ENCODE measurements at places on chromosomes 1 and 21.
A peak's percentile ranks its signal among the peaks of the same experiment; 100 is the strongest.

GRCh38 chr21:36792505-36792967 lies 93.6 kb downstream of the SIM2 start:
- DNase-seq: peak; percentile 60

GRCh38 chr1:116340506-116341231 lies 32.4 kb upstream of the ATP1A1 start:
- DNase-seq: no peak

DNA sequence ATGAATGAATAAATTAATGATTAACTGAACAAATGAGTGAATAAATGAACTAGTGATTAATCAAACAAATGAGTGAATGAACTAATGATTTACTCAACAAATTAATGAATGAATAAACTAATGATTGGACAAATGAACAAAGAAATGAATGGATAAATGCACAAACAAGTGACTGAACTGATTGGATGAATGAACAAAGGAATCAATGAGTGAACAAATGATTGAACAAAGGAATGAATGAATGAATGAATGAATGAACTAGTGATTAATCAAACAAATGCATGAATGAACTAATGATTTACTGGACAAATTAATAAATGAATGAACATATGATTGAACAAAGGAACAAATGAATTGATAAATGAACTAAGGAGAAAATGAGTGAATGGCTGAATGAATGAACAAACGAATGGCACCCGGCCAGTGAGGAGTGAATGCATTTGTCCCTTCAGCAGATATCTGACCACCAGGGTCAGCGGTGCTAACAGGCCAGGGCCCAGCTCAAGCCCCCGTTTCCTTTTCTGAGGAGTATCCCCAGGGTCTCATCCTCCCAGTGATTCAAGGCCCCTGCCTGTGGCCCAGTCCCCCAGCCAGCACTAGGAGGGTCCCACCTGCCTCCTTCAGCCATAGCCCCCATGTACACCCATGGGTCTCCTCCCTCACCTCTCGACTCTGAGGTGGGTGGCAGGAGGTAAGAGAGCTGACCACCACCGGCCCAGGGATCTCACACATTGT lies 49.9 kb downstream of the WNT9A start:
- no peak for DNase-seq

- DNase-seq: no peak
Observed at GRCh38 chr1:10705953-10706352, 90.5 kb downstream of the CASZ1 start.

GRCh38 chr1:210185063-210185462 lies 47.5 kb upstream of the SERTAD4 start:
- DNase-seq: no peak

DNA sequence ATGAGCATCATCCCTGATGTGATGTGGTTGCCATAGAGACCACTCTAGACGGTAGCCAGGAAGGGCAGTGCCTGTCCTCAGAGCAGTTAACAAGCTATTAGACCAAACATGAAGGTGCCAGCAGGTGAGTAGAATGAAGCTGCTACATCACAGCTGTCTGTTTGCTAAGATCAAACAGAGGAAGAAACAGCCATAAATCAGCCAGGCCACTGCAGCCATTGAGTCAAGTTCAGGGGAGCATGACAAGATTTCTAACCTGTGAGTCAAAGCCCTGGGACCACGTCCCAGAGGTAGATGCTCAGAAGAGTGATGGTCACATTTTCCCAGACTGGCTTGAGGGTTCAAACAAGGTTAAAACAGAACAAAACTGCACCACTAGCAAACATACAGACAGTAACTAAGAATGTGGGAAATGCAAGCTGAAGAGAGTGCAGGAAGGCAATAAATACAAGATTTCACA lies 450.6 kb upstream of the DAB1 start:
- no peak for DNase-seq

DNA sequence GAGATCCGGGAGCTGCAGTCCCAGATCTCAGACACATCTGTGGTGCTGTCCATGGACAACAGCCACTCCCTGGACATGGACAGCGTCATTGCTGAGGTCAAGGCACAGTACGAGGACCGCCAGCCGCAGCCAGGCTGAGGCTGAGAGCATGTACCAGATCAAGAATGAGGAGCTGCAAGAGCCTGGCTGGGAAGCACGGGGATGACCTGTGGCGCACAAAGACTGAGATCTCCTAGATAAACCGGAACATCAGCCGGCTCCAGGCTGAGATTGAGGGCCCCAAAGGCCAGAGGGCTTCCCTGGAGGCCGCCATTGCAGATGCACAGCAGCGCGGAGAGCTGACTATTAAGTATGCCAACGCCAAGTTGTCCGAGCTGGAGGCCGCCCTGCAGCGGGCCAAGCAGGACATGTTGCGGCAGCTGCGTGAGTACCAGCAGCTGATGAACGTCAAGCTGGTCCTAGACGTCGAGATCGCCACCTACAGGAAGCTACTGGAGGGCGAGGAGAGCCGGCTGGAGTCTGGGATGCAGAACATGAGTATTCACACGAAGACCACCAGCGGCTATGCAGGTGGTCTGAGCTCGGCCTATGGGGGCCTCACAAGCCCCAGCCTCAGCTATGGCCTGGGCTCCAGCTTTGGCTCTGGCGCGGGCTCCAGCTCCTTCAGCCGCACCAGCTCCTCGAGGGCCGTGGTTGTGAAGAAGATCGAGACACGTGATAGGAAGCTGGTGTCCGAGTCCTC lies 25.5 kb downstream of the ETV3L start:
- DNase-seq: no peak

- DNase-seq: no peak
Observed at GRCh38 chr1:231558708-231559185, 30.3 kb downstream of the TSNAX start.

GRCh38 chr21:21366277-21366676 lies 368.1 kb downstream of the NCAM2 start:
- DNase-seq: no peak

DNA sequence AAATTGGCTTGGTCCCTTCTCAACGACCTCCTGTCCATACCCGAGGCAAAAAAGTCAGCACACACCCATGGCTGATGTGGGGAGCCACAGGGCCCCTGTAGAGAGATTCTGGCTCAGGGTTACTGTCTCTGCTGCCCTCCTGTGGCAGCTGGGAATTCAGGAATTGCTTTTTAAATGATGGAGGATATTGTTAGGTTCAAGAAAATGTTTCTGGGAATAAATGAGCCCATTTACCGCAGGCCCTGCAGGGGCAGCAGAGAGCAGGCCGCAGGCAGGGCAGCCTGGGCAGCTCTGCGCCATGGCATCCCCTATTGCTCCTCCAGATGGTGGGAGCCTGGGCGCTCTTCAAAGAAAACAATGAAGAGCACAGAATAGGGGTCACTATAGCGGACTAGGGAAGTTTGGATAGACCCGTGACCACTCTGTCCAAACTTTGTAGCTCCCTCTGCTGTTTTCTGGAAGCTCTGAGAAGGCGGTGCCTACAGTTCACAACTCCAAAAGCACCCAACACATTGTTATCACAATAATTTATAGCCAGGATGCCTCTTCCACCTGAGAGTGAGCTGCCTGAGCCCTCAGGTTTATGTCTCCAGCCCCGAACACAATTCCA lies 201.1 kb downstream of the BACH1 start:
- DNase-seq: no peak

GRCh38 chr1:46991083-46991923 lies 32.2 kb upstream of the CYP4X1 start:
- no peak for DNase-seq

DNA sequence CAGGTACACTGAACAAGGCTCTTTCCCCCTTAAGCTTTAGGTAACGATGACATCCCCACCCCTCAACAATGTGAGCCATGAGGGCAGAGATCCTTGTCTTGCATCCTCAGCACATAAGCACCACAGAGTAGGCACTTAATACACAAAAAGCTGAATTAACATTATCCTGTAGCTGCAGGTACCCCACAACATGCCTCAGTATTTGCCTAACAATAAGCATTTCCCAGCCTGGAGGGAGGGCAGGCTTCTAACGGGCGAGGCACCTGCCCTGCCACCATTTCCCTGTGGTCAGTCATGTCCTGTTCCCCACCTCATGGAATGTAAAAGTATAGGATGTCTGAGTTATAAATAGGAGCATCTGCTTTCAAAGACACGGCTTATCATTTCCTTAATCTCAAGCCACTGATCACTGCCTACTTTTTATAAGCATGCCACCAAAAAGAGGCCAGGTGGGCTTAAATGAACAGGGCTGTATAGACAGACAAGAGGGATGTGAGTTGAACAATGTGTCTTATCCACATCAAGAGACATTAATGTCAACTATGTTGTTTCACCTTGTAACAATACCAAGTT lies 3.4 kb downstream of the CAPZB start:
- no peak for DNase-seq

DNA sequence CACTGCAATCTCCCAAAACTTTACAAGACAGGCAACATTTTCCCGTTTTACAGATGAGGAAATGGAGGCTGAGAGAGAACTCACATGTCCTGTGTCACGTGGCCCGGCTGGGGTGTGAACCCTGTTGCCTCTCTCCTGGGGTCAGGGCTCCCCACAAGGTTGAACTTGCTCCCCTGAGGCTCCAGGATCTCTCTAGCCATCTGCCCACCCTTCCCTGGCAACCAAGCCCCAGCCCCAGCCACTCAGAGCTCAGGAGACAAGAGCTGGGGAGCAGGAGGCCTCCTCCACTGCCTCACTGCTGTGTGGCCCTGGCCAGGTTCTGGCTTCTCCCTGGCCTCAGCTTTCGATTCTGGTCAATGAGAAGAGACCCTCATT lies 11.8 kb downstream of the LAPTM5 start:
- DNase-seq: no peak

DNA sequence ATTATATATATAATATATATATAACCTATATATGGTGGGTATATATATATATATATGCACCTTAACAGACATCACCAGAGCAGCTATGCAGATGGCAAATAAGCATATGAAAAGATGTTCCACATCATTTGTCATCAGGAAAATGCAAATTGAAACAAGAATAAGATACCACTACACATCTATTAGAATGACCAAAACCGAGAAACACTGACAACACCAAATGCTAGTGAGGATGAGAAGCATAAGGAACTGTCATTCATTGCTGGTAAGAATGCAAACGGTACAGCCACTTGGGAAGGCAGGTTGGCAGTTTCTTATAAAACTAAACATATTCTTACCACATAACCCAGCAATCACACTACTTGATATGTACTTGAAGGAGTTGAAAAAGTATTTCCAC lies 219.8 kb upstream of the PRMT6 start:
- DNase-seq: no peak

- DNase-seq: no peak
Observed at GRCh38 chr1:22916471-22916820, 56.2 kb downstream of the LACTBL1 start.

DNA sequence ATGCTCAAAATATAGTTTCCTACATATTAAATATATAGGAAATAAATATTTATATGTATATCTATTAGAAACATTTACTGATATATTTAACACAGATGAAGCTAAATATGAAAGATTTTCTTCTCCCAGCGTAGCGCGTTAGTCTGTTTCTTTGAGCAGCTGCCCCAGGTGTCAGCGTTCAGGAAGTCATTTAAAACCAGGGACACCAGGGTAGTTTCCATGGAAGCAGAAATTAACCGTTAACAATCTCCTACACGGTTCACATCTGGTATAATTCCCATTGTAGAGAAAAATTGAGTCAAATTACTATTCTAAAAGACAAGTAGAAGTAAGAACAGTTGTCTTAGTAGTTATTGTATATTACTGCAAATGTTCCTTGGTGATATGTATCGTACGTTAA lies 1443.7 kb downstream of the MRPL39 start:
- DNase-seq: no peak

GRCh38 chr1:93256433-93256832 lies 75.9 kb downstream of the CCDC18 start:
- DNase-seq: no peak

DNA sequence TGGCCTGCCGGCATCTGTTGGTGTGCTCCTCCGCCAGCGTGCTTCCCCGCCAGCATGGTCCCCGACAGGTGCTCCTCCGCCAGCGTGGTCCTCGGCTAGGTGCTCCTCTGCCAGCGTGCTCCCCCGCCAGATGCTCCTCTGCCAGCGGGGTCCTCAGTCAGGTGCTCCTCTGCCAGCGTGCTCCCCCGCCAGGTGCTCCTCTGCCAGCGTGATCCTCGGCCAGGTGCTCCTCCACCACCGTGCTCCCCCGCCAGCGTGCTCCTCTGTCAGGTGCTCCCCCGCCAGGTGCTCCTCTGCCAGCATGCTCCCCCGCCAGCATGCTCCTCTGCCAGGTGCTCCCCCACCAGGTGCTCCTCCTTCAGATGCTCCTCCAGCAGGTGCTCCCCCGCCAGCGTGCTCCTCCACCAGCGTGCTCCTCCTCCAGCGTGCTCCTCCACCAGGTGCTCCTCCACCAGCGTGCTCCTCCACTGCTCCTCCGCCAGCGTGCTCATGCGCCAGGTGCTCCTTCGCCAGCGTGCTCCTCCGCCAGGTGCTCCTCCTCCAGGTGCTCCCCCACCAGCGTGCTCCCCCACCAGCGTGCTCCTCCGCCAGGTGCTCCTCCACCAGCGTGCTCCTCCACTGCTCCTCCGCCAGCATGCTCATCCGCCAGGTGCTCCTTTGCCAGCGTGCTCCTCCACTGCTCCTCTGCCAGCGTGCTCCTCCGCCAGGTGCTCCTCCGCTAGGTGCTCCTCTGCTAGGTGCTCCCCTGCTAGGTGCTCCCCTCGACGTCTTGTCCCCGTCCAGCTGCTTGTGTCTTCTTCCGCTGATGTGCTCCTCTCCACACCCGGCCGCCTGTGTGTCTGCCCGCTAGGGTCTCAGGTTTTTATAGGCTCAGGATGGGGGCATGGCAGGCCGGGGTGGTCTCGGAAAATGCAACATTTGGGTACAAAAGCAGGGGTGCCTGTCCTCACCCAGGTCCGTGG lies 223.0 kb downstream of the NRIP1 start:
- no peak for DNase-seq

DNA sequence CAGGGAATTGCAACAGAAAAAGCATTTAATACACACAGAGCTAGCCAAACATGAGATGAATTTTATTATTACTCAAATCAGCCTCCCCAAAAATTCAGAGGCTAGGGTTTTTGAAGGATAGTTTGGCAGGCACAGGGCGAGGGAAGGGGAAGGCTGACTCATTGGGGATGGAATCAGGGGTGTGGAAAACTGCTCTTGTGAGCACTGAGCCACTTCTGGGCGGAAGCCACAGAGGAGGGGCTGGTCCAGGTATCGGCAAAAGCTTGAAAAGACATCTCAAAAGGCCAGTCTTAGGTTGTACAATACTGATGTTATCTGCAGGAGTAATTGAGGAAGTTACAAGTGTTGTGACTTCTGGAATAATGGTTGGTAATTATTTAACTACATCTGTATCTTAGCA lies 109.4 kb downstream of the TLR5 start:
- DNase-seq: no peak

DNA sequence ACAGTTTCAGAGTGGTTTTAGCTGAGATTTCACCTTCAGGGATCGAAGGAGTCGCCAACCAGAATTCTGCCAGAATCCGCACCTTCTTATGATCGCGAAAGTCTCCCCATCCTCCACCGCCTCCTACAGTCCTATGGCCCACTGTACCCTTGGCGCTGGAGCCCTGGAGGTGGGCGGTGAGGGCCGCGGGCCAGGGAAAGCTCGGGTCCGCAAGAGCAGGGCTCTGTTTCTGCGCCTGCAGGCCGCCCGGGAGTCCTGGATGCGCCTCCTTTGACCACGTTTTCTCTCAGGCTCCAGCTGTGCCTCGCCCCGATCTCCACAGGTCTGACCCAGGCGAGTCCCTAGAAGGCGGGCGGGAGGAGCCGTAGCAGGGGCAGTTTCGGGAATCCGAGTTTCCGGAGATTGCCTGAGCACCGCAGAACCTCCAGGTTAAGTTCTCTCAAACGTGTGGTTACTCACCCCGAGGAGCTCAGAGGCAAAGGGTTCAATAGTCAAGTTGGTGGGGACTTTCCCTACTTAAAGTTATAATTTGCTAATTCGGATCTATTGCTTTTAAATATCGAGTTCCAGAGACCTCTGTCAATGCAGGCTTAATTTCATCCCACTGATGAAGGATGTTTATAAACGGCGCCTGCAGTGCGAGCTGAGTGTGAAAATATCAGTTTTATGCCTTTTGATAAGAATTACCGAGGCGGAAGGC lies 3.2 kb upstream of the LHX8 start:
- DNase-seq: no peak

Data from vagina (tissue), 2 donors.